ENCODE measurements at places on chromosomes 5 and 9.

GRCh38 chr9:108582726-108583125 is 273.1 kb downstream of the ACTL7B start:
- no peak for DNase-seq

DNA sequence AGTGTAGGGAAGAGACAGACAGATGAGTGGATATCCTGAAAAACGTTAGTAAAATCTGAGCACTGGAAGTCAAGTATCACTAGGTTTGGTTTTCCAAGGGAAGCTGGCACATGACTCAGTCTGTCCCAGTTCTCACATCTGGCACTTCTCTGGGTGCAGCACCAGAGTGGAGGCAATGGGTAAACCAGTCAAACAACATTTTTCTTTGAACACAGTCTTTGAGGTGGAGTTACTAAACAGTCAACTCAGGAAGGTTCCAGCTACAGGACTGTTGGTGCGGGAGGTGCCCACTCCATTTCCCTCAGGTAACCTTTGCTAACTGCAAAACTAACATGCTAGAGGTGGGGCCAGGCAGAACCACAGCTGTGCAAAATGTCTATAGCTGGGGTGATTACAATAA is 301.4 kb upstream of the RFX3 start:
- DNase-seq = peak; percentile 68

DNA sequence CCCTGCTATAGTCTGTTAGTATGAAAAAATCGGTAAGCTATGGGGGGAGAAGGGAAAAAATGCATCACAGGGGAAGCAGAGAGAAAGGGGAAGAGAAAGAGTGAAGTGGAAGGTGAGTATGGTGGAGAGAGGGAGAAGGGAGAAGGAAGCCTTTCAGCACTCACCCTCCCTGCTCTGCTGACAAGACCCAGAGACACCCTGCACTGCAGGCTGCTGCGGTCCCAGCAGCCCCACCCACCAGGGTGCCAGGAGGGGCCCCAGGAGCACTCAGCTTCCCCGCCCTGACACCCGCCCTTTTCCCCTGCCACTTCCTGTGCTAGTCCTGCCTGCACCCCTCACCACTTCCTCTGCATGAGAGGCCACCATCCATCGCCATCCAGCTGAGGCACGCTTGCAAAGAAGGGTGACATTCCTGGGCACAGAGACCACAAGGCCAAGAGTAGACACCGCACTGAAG is 12.7 kb downstream of the STK10 start:
- DNase-seq = no peak

DNA sequence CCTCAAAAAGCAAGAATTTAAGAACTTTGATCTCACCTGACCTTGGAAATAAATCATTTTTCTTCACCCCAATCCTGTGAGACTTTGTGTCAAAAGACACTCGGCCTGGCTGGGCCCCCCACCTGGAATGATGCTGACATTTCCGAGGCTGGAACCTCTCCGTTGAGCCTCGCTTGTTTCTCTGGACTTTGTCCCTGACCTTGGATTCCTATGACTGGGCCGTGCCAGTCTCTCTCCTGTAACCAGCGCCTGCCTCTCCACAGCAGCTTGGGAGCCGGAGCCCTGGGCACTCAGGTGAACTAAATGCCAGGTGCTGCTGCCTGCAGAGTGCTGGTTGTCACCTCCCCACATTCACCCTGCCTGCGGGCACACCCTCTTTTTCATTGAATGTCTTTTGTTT is 62.7 kb downstream of the RETREG1 start:
- no peak for DNase-seq

DNA sequence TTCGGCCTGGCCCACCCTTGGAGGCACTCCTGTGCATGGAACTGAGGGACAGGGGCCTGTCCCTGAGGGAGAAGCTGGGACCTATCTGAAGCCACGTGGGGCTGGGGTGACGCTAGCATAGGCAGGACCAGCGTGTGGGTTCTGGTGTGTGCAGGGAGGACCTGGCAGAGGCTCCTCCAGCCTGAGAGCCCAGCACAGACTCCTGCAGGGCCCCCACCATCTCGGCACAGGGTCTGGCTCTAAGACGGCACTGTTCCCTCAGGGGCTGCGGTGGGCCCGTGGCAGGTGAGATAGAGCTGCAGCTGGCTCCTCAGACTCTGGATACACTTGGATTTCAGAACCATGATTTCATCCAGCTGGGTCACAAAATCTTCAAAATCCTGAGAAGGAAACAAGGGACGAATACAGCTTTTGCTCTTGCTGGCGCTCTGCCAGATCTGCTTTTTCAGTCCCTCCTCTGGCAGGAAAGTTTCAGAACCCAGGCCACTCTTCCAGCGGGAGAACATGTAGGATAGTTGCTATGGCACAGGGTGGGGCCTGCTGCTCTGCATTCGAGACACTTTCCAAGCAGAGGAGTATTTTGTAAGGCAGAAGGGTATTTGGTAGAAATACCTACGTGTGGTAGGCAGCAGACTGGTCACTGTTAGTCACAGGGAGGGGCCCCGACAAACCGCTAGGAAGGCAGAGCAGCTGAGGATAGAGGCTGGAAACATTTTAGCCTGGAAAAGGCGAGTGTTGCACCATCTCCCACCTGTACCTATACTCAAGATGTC is 74.7 kb downstream of the KIF24 start:
- no peak for DNase-seq

GRCh38 chr5:128155776-128156175 is 72.2 kb downstream of the SLC12A2 start:
- no peak for DNase-seq

- no peak for DNase-seq
Observed at GRCh38 chr9:81819859-81820546, 108.2 kb upstream of the SPATA31D4 start.

DNA sequence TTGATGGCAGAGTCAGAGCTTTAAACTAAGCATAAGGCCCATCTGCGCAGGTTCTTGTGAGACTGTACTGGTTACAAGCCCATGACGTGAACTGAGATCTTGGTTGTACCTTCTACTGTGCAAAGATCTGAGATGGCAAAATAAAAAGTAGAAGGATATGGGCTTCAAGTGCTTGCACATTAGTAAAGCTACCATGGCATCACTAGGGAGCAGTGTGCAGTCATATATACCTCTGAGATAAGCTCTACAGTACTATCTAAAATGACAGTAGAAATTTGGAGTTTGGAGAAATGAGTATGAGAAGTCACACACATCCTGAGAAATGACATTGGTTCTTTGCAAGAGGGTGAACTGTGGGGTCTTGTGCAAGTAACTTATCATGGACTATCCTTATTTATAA is 408.2 kb upstream of the PRR16 start:
- peak; percentile 26 for DNase-seq
